ENCODE measurements at places on chromosomes 11 and 22.

DNA sequence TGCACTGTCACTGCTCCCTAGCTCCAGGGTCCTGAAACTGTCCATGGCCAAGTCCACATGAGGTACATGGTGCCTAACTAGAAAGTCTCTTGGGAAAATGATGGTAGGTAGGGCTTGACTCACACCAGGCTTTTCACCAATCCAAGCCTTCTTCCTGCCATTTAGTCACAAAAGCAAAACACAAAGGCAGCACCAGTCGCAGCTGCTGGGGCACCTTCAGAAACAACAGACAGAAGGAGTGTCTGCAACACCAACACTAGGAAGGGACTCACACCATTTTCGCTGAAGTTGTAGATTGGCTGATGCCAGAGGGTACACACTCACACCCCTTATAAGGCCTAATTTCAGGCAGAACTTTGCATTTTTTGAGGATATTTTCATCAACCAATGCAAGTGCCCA, 55.7 kb downstream of the SYTL2 start:
- no peak for DNase-seq

GRCh38 chr11:26418386-26418912, 86.5 kb downstream of the ANO3 start:
- no peak for DNase-seq

DNA sequence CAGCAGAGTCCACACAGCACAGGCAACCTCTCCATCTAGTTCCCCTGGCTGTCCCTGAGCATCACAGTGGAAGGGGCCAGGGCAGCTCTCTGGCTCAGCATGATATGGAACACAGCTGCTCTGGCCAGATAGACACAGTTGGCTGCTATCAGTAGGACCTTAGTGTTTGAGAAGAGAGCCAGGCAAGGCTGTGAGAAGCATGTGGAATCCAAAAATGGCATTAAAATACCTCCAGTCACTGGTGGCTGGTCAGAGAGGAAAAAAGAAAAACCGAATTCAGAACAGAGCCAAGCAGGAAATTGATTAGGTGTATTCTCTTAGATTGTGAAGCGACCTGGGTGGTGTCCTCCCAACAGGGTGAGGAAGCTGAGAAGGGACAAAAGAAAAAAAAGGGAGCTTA, 27.9 kb downstream of the SERPINH1 start:
- DNase-seq: no peak

- DNase-seq: no peak
Measured at GRCh38 chr11:34499719-34500500, 13.7 kb downstream of the ELF5 start.

- no peak for DNase-seq
Measured at GRCh38 chr11:122268601-122269130, 152.7 kb upstream of the BLID start.

- DNase-seq: no peak
Measured at GRCh38 chr11:10764412-10764811, 13.4 kb downstream of the CTR9 start.

DNA sequence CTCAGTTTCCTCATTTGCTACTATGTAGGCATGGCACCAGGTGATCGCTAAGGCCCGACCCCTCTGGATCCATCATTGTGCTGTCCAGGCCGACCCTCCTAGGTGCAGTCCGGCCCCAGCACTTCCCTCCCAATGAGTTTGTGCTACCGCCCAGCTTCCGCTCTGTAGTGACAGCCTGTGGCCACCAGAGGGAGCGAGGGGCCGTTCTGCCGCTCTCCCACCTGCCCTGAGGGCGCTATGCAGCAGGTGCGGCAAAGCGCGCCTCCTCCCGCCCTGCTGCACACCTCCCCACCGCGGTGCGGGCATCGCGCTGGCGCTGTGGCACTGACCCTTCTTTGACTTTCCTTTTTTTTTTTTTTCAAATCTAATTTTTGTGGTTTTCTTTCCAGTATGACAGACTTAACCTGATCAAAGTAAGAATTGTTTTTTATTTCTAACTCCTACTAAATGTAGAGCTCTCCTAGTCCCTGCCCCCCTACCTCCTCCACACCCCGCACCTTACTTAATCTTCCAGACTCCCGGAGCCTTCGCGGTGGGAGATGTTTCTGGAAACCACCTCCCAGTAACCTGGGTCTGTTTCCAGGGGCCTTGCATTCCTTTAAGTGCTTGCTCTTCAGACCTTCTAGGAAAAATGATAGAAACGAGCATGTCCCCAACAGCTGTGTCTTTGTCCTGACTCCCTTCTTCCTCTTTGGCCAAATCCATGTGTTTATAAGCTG, 73.7 kb downstream of the SCN3B start:
- DNase-seq: peak; percentile 86

DNA sequence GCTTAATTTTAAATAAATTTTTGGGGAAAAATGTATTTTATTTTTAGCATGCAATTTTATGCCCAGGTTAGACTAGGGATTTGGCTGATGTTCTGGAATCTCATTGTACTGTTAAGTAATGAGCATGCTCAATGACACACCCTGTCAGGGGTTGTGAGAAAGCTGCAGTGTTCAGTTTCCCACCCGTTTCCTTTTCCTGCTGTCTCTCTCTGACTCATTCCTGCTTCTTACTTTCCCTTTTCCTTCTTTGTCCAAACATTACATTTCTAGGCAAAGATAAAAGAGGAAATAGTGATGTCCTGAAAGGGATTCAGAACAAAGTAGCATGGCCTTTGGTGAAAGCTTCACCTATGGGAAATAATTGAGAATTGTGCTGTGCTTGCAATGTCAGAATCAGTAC, 22.7 kb downstream of the OOSP3 start:
- DNase-seq: no peak

DNA sequence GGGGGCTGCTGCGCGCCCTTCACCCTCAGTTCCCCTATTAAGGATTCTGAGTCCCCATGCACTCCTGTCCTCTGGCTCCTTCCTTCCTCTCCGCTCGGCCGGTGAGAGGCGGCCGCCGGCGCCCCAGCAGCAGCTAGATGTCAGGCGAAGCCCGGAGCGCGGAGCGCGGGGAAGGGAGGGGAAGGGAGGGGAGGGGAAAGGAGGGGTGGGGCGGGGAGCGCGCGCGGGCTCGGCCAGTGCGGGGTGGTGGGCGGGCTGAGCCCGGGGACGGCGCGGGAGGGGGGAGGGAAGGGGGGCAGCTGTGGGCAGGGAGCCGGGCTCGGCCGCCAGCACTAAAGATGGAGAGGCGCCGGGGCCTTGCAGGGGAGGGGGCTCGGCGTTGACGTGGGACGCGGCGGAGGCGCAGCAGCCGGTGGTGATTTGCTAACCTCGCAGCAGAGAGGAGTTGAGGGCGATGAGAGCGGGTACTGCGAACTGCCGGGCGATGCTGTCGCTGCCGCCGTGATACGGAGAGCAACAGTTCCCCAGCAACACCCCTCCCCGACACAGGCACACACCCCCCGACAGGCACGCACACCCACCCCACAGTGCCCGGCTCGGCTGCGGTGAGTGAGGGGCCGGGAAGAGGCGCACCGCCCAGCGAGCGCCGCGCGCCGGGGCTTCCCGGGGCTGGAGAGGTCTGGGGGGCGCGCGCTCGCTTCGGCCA, at the start of gene ZBTB16:
ZBTB16 (plus strand) TSS at position 434 of the 706 bp plus-strand sequence. CDS start 3,590 bp downstream, outside the sequence.
- peak; percentile 84 for DNase-seq

- DNase-seq: no peak
Measured at GRCh38 chr22:17381192-17381913, 12.1 kb downstream of the CECR2 start.
